Gastrocnemius medialis (tissue), 4 donors: ENCODE measurements at places on chromosomes 13 and 19. TPM values are rescaled to one million over a fixed set of nuclear protein-coding genes. Genes with fewer than 3 reads are reported as not detected.

DNA sequence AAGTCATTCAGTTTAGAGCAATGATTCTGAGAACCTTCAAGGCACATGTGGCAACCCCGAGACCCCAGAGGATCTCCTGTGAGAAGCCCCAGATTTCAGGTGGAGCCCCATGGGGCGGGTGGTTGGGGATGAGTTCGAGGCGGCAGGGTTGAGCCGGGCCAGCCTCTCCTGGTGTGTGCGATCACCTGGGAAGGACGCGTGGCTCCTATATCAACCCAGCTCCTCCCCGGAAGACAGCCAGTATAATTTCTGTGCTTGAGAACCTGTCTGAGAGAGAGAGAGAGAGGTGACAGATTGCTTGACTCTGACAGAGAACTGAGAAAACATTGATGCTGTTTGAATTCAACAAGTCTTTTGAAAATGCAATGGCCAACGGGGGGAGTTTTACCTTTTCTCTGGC, 89.0 kb downstream of the TEX29 start:
- H3K4me3 ChIP-seq, result no peak overlapping the region
- no peaks in the 10 kb centered on the region for H3K4me1 ChIP-seq
- no peak overlapping the region for H3K27ac ChIP-seq
- H3K36me3 ChIP-seq, result no peaks in the 10 kb centered on the region
- no peak for DNase-seq

DNA sequence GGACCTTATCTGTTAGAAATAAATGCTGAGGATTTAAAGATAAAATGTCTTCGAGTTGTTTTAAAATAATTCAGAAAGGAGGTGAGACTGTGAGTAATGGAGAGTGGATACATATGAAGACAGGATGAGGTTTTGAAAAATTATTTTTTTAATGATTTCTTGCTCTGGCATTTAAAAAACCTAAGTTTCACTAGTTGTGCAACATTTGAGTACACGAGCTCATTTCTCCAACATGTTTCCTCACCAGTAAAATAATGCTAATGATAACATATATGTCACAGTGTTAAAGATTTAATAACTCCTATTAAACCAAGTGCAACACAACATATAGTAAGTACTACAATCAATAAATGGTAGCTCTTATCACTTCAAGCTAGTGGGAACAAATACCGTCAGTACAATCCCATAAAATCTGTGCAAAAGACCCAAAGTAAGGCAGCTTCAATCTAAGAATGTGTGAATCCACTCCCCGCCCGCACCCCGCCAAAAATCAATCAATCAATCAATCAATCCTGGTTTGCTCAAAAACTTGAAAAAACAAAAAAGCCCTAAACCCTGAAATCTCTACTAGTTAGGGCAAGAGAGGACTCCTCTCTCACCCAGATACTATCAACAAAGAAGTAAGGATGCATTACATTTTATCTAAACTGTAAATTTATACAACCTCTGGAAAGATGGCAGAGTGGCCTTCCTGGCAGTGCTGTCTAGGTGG, 1.3 kb downstream of the ALG5 start:
- peaks cover 29% of the 10 kb centered on the region for H3K36me3 ChIP-seq
- no peak for DNase-seq
- H3K4me3 ChIP-seq, result peak overlapping the region; percentile 93
- H3K27ac ChIP-seq, result peak overlapping the region; percentile 94

GRCh38 chr19:42191855-42192254, 25.6 kb downstream of the DEDD2 start:
- DNase-seq, result no peak
- H3K27me3 ChIP-seq, result no peaks in the 10 kb centered on the region
- no peak overlapping the region for H3K4me3 ChIP-seq
- no peaks in the 10 kb centered on the region for H3K4me1 ChIP-seq

DNA sequence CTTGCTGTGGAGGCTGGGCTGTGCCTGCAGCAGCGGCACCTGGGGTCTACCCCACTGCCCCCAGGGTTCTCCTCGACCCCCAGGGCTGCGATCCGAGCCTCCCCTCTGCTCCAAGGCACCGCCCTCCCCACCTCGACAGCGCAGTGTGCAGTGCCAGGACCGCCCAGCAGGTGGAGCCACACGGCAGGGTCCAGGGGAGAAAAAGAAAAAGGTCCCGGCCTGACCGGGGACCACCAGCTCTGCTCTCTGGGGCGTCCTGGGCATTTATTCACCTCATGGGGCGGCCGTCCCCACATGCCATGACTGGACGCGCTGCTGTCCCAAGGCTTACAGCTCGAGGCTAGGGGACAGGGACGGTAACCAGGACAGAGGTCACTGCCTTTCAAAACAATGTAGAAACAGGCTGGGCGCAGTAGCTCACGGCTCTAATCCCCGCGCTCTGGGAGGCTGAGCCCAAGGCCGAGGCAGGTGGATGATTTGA, 10.6 kb downstream of the REXO1 start:
- no peaks in the 10 kb centered on the region for H3K27me3 ChIP-seq
- DNase-seq, result no peak
- H3K36me3 ChIP-seq, result no peaks in the 10 kb centered on the region

- H3K27ac ChIP-seq, result no peak overlapping the region
- no peak for DNase-seq
- H3K27me3 ChIP-seq, result no peaks in the 10 kb centered on the region
- no peak overlapping the region for H3K4me3 ChIP-seq
- H3K4me1 ChIP-seq, result peaks cover 7% of the 10 kb centered on the region
- H3K36me3 ChIP-seq, result no peaks in the 10 kb centered on the region
Measured at GRCh38 chr19:38737921-38738737, 6.1 kb downstream of the CAPN12 start.

GRCh38 chr19:8473648-8474476, 28.6 kb downstream of the PRAM1 start:
- no peaks in the 10 kb centered on the region for H3K27me3 ChIP-seq
- no peak overlapping the region for H3K4me3 ChIP-seq
- no peak for DNase-seq
- peaks cover 11% of the 10 kb centered on the region for H3K4me1 ChIP-seq
- peaks cover 71% of the 10 kb centered on the region for H3K36me3 ChIP-seq

The SIGLEC12 gene
- not detected for total RNA-seq

The PDX1 gene
- not detected for total RNA-seq

DNA sequence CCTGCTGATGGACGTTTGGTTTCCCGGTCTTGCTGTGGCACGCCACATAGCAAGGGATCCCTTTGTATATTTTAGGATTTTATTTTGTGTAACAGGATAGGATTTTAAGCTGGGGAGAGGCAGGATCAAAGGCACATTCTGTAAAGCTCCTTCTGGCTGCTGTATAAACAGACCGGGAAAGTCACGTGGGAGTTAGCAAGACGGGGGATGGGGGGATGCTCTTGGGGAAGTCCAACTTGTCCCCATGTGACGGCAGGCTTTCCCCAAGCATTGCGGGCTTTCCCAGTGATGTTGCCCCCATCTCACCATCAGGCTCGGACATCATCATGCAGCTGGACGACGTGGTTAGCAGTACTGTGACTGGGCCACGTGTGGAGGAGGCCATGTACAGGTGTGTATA, 5.8 kb downstream of the QTRT1 start:
- H3K4me3 ChIP-seq, result no peak overlapping the region
- no peak overlapping the region for H3K27ac ChIP-seq
- no peaks in the 10 kb centered on the region for H3K27me3 ChIP-seq
- H3K36me3 ChIP-seq, result peaks cover 25% of the 10 kb centered on the region
- DNase-seq, result no peak

- H3K4me3 ChIP-seq, result no peak overlapping the region
- no peaks in the 10 kb centered on the region for H3K27me3 ChIP-seq
- no peaks in the 10 kb centered on the region for H3K36me3 ChIP-seq
- no peak overlapping the region for H3K27ac ChIP-seq
Measured at GRCh38 chr13:100044936-100045335, 44.0 kb upstream of the PCCA start.

- H3K36me3 ChIP-seq, result no peaks in the 10 kb centered on the region
- no peaks in the 10 kb centered on the region for H3K27me3 ChIP-seq
- H3K27ac ChIP-seq, result no peak within 1 kb of the TSS
- no peaks in the 10 kb centered on the region for H3K4me1 ChIP-seq
- DNase-seq, result peak; percentile 14
Measured at GRCh38 chr19:15934332-15935078, at the start of gene CYP4F11. CYP4F11 (minus strand) TSS chr19:15934529; CDS start chr19:15934408, 121 bp downstream.

The MBD3L2 gene
- not detected for total RNA-seq

DNA sequence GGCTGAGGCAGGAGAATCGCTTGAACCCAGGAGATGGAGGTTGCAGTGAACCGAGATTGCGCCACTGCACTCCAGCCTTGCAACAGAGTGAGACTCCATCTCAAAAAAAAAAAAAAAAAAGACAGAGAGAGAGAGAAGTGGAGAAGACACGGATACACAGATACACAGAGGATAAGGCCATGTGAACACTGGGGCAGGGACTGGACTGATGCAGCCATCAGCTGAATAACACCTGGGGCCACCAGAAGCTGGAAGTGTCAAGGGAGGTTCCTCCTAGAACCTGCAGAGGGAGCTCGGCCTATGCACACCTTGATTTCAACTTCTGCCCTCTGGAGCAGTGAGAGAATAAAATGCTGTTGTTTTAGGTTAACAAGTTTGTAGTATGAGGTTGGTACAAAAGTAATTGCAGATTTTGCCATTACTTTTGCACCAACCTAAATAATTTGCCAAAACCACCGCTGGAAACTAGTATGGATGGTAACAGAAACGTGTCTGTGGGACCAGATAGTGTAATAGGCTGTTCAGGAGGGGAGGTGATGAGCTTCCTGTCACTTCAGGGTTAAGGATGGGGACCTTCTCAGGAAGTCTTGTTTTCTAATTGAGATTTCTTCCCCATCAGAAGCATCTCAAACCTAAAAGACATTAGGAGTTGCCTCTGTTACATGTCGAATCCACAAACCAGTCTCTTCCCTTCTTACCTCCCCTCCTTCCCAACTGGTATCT, 36.4 kb upstream of the IGSF23 start:
- no peak overlapping the region for H3K4me3 ChIP-seq
- no peaks in the 10 kb centered on the region for H3K36me3 ChIP-seq
- H3K27me3 ChIP-seq, result no peaks in the 10 kb centered on the region
- DNase-seq, result no peak
- H3K27ac ChIP-seq, result no peak overlapping the region

GRCh38 chr19:3184847-3185460, 776 bp upstream of the NCLN start:
- H3K4me3 ChIP-seq, result peak overlapping the region; percentile 74
- no peaks in the 10 kb centered on the region for H3K36me3 ChIP-seq
- peak overlapping the region; percentile 89 for H3K27ac ChIP-seq
- H3K4me1 ChIP-seq, result peaks cover 16% of the 10 kb centered on the region
- peak; percentile 72 for DNase-seq

DNA sequence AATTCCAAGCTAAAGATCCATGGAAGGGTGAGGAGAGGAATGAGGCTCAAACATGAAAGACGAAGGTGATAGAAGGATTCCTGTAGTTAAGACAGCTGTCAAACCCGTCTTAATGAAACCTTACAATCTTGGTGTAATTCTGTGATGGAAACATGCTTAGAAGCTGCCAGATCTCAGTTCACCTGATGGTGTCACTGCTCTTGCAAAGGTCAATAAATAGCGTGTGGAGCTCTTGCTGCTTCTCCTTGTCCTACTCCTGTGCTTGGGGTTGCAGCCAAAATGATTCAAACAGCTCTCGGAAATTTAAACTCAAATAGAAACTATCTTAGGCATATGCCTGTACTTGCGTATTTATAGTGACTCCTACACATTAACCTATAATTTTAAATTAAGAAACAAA, 1705.0 kb downstream of the OLFM4 start:
- no peak overlapping the region for H3K27ac ChIP-seq
- no peaks in the 10 kb centered on the region for H3K4me1 ChIP-seq
- H3K4me3 ChIP-seq, result no peak overlapping the region
- no peaks in the 10 kb centered on the region for H3K36me3 ChIP-seq
- no peaks in the 10 kb centered on the region for H3K27me3 ChIP-seq

- H3K36me3 ChIP-seq, result no peaks in the 10 kb centered on the region
- no peaks in the 10 kb centered on the region for H3K4me1 ChIP-seq
- H3K4me3 ChIP-seq, result no peak overlapping the region
- no peak overlapping the region for H3K27ac ChIP-seq
- no peaks in the 10 kb centered on the region for H3K27me3 ChIP-seq
- no peak for DNase-seq
Measured at GRCh38 chr13:97496511-97496910, 62.5 kb downstream of the RAP2A start.

DNA sequence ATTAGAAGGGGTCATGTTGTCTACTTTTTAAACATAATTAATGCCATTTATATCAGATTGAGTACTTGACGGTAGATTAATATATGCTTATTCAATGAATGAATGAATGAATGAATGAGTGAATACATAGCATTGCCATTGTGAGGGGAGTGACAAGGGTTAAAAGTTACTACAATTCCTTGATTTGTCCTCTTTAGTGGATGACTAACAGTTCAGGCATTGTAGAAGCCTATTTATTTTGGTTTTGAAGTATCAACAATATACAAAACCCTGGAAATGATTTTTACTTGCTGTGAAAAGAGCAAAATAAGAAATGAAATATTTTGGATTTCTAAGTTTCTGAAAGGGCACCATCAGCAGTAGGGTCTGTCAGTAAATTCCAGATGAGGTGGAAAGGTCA, 122.7 kb downstream of the CYSLTR2 start:
- no peak overlapping the region for H3K4me3 ChIP-seq
- H3K27me3 ChIP-seq, result no peaks in the 10 kb centered on the region
- no peaks in the 10 kb centered on the region for H3K4me1 ChIP-seq
- no peak for DNase-seq
- H3K27ac ChIP-seq, result no peak overlapping the region
- no peaks in the 10 kb centered on the region for H3K36me3 ChIP-seq

GRCh38 chr19:46731007-46731501, 14.1 kb upstream of the PRKD2 start:
- H3K27ac ChIP-seq, result no peak overlapping the region
- DNase-seq, result no peak
- no peaks in the 10 kb centered on the region for H3K27me3 ChIP-seq
- no peak overlapping the region for H3K4me3 ChIP-seq
- peaks cover 84% of the 10 kb centered on the region for H3K36me3 ChIP-seq

The WDR88 gene
- not detected for total RNA-seq

GRCh38 chr13:73578251-73578875, 519.6 kb downstream of the KLF5 start:
- H3K27ac ChIP-seq, result no peak overlapping the region
- no peaks in the 10 kb centered on the region for H3K4me1 ChIP-seq
- no peak overlapping the region for H3K4me3 ChIP-seq
- DNase-seq, result no peak
- H3K27me3 ChIP-seq, result no peaks in the 10 kb centered on the region

DNA sequence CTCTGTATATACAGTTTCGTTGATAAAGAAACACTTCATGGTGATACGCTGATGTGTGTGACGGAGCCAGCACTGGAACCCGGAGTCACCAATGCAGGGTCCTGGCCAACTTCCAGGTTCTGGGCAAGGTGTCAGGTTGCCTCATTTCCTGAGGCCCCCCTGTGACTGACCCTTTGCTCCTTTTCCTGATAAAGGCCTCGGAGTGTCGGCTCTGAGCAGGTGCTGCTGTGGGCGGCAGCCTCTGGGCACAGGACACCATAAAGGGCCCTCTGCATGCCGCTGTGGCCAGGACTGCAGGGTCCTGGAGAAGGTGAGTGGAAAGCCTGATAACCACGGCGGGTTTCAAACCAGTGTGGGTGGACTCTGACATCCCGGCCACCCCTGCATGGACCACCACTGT, 17.3 kb upstream of the MYDGF start:
- H3K4me1 ChIP-seq, result peaks cover 8% of the 10 kb centered on the region
- peaks cover 91% of the 10 kb centered on the region for H3K36me3 ChIP-seq
- no peak overlapping the region for H3K27ac ChIP-seq
- no peaks in the 10 kb centered on the region for H3K27me3 ChIP-seq
- DNase-seq, result no peak
- H3K4me3 ChIP-seq, result no peak overlapping the region
